ENCODE measurements at places on chromosomes 12 and 14.

- DNase-seq: no peak
Observed at GRCh38 chr12:28817524-28817923, 331.6 kb upstream of the FAR2 start.

DNA sequence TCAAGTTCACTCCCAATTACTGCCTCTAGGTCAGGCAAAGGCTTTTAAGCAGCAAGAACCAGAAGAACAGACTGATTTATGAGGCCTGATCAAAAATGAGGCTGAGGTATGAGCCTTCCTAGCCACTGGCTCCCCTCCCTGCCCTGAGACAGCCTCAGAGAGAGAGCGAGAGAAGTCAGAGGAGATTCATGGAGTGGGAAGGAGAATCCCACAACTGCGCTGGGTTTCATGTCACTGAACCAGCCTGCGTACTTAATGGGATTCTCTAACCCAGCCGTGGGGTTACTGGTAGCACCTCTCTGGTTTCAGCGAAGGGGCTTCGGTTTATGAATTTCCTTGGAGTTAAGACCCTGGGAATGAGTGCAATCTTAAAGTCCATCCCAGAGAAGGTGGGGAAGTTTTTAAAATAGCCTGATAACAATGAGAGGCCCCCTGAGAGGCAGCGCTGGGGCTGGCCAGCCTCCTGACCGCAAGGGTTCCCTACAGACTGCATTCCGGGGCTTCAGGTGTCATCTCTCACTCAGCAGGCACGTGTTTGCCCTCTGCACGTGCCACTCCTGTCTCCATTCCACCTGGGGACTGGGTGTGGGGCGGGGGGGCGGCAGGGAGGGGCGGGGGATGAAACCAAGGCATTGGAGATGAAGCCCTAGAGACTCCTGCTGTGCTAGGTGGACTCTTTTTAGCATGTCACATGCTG lies 6.1 kb upstream of the GPRC5A start:
- no peak for DNase-seq

GRCh38 chr12:123833830-123834229 lies 71.7 kb downstream of the DNAH10 start:
- DNase-seq: no peak

DNA sequence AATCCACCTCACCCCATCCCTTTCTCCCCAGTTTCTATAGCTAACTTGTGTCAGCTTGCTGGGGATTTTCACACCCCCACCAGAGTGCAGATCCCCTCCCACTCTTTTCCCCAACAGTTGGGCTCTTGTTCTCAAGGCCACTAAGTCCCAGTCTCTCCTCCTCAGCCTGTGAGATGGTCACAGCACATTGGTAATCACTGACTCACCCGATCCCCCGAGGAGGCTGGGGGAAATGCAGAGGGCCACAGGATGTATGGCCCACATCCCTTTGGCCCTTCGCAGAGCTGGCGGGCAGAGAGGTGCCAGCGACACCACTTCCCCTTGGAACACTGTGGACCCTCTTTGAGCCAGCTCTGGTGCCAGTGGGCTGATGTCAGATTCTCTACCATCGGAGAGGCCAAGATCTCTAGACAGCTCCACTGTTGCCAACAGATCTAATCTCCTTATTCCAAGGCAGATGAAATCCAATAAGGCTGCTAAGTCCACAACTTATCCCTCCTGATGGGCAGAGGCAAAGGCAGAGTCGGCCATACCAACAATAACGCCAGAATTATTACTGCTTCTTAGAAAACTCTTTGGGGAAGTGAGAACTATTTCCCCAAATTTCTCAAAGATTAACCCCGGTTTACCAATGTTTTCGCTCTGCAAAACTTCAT lies 1.6 kb downstream of the FMNL3 start:
- no peak for DNase-seq

- peak; percentile 35 for DNase-seq
Observed at GRCh38 chr12:30896461-30896860, 30.1 kb upstream of the TSPAN11 start.

GRCh38 chr14:24114532-24115421 lies at the start of the genes DCAF11 and NRL:
Gene DCAF11 (plus strand): TSS chr14:24114777. CDS start chr14:24115595, 818 bp downstream.
Gene NRL (minus strand): TSS chr14:24114949. CDS start chr14:24082848, 32,101 bp downstream.
- peak; percentile 99 for DNase-seq

DNA sequence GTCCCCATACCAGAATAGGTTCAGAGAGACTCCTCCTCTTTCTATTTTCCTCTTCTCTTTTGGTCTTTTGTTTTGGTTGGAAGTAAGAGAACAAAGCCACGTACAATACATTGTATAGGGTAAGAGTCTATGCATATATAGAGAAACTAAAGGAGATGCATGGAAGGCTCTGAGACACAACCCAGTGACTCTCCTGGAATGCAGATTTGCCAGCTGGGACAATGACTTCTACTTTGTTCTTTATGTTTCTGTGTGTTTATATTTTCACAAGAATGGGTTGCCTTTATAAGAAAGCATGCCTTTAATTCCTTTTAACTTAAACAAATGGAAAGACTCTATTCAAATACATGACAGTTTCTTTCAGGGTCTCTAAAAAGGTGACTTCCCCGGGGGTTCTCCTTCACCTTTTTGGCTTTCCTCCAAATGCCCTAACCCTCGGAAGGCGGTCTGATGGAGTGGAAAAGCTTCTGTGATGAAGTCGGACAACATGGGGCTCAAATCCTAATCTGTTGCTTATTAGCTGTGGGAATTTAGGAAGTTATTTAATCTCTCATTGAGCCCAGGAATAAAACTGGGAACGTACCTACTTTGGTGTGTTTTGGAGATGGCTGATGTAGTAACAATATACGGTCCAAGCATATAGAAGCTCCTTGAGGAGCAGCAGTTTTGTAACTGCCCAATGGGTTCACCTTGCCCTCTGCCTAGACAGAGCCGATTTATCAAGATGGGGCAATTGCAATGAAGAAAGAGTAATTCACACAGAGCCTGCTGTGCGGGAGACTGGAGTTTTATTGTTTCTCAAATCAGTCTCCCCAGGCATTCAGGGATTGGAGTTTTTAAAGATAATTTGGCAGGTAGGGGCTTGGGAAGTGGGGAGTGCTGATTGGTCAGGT lies 9.1 kb upstream of the SERPINA1 start:
- no peak for DNase-seq

DNA sequence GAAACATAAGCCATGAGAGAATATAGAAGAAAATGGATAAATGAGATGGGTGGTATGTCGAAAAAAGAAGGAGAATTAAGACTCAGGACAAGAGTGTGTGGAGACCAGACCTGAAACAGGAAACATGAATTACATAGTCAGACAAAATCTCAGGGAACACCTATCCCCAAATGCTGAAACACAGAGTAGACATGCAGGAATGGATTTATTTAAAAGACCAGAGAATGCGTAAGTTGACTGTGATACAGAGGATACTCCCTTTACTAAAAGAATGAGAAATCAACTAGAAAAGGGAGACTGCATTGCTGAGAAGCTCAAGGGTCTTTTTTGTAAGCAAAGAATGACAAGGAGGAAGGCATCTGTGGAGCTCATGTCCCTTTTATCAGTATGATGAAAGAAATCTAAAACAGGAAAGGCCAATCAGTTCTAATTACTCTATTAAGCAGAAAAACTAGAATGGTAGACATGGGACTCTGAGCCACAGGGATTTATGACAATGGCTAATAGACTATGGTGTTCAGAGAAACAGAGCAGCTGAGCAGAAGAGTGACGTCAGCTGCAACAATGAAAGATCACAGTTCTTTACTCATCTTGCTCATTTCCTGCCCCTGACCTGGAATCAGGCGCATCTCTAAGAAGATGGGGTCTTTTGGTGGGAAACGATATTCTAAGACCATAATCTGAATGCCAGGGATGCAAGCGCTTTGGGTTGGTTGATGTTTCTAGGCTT lies 138.9 kb upstream of the DHRS4 start:
- no peak for DNase-seq

GRCh38 chr12:60191676-60192359 lies 596.0 kb downstream of the SLC16A7 start:
- no peak for DNase-seq

GRCh38 chr14:29716150-29716549 lies 211.5 kb downstream of the PRKD1 start:
- no peak for DNase-seq

GRCh38 chr12:12278899-12279298 lies 12.1 kb upstream of the LRP6 start:
- DNase-seq: no peak

DNA sequence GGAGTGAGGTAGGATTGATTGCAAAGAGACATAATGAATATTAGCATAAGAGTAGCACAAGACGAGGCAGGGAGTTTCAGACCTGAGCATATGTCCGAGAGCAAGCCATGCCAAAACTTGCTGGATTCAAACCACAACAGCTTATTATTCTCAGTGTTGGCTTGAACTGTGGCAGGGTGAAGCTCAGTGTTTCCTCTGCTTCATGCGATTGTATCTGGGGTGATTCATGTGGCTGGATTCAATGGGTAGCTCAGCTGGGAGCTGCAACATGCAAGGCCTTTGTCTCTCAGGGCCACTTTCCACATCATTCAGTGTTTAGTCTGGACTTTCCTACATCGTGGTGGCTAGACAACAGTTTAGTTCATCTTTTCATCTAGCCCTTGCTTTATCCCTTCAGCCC lies 22.1 kb upstream of the E2F7 start:
- no peak for DNase-seq

DNA sequence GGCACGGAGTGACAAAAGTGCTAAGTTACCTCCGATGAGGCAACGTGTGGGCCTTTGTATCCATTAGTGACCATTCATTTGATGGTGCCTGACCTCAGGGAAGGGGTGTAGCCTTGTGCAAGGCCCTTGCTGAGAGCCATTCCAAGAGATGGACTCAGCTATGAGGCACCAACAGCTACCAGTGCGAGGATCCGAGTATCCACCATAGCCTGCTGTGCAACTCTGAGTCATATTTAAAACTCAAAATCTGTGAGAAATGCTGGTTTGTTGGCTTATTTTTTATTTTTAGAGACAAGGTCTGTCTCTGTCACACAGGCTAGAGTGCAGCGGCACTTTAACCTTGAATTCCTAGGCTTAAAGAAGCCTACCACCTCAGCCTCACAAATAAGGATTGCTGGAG lies 25.1 kb upstream of the WNK1 start:
- no peak for DNase-seq

DNA sequence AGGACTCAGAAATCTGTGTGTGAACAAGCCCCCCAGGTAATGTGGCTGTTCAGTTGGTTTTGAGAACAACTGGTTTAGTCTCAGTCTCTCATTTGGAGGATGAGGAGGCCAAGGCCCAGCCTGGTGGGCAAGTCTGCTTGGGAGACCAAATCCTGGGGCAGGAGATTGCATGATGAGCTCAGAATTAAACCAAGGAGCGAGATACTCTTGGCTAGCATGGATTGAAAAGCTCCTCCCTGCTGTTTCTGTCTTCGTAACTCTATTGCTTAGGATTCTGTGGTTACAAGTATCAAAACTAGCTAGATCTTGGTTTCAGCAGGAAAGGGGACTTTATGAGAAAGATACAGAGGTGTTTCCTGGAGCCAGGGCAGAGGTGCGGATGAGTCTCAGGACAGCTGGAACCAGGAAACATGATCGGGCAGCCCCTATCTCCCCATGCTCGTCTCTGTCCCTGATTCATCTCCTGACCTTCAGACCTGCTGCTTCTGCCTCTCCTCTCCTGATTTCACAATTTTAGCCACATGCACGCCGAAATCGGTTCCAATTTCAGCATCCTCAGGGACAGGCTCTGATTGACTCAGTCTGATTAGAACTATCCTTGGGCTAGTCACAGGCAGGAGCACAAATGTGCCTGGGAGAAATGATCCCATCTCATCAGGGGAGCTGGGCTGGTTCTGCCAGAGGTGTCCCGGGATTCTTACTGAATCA lies 40.2 kb upstream of the RIN3 start:
- DNase-seq: no peak

- no peak for DNase-seq
Observed at GRCh38 chr12:57465747-57466505, 6.3 kb downstream of the GLI1 start.

GRCh38 chr12:74999474-74999873 lies 210.2 kb downstream of the KCNC2 start:
- DNase-seq: no peak

DNA sequence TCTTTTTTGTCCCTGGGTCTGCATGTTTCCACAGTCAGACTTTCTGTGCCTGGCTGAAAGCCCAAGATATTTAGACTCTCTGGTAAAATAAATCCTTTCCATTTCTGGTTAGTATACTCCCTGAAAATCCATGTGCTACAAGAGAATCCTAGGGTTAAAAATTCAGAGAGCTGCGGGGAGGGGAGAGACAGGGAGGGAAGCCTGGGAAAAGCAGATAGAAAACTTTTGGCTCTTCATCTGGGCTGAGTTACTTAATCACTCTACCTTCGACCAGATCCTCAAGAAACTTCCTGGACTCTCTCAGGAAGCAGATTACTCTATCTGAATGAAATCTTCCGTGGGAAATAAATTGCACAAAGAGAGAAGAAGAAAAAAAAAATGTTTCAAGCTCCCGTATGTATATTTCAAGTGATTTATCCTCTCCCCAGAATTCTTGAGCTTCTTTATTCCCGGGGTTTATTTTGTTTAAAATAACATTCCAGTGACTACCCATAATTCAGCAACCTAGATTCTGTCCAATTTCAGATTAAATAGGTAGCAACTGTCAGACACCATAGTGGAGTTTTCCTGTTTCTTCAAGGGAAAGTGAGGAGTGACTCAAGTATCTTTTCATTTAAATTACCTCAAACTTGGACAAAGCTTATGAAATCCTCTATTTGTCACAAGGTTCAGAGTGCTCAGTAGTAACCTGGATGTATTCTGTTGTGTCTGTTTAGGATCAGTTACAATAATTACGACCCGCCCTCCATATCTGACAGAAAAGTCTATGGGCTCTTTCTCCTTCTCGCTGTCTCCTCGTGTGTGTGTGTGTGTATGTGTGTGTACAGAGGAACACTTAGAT lies 163.7 kb downstream of the MYRFL start:
- no peak for DNase-seq

Measured in nucleus accumbens (tissue), 56 donors.